ENCODE measurements at places on chromosomes 12 and 14.

DNA sequence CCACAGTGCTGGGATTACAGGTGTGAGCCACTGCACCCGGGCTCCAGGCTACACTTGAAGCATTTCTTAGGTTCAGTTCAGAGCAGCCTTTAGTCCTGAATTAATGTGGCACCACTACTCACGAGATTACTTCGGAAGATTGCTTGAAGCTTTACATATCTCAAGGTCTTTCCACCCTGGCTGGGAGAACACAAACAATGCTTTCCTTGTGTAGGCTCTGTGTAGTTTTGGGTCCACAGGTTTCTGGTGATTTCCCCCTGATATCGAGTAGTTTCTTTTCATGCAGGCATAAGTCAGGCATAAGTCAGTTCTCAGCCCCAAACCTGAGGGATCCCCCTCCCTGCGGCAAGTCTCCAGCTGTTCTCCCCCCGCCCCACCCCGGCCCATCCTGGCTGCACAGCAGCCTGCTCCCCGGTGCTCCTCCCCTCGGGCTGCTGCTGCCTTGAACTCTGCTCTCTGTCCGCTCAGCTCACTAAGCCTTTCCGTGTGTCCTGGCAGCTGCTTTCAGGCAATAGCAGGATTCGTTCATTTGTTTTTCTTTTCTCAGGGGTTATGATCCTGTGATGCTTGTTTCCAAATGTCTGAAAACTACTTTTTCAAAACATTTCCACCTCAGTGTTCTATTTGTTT is 417.7 kb downstream of the TMEM121 start:
- no peak for DNase-seq

GRCh38 chr12:52320784-52321400 is at the start of gene KRT83:
Gene KRT83 (minus strand): TSS chr12:52321398. CDS start chr12:52321335, 63 bp downstream.
- DNase-seq = no peak

DNA sequence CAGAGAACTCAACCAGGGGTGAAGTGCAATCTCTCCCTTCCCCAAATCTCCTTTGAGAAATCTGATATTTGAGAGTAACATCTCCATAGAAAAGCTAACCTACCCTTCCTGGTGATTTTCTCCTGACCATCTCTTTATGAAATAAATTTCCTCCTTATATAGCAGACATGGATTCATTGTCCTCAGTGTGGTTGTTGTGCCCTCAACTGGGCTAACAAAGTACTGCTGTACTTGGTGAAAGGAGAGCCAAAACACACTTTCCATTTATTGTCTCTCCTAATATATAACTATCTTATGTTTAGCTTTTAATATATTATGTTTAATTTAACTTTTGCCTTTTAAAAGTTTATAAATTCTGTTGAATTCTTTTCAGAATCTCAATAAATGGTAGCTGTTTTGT is 65.1 kb upstream of the SLCO1B1 start:
- DNase-seq = peak; percentile 15

DNA sequence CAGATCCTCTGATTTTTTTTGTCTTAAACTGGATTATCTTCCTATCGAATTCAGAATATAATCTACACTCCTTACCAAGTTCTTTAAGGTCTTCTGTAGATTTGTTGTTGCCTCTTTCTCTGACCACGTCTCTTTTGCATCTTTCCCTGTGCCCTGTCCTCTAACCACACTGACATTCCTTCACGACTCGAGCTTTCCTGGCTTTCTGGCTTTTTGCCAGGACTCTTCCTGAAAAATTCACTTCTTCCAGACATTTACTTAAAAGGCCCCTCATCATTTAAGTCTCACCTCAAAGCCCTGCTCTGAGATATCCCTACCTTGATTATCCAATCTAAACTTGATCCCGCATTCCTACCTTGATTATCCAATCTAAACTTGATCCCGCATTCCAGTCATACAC is 422.3 kb upstream of the DCN start:
- peak; percentile 34 for DNase-seq

GRCh38 chr14:38108681-38109080 is 99.0 kb upstream of the SSTR1 start:
- DNase-seq = peak; percentile 63

GRCh38 chr12:72270961-72271360 is 1.2 kb upstream of the TRHDE start:
- no peak for DNase-seq

GRCh38 chr14:103428723-103429556 is 43.7 kb downstream of the MARK3 start:
- DNase-seq = no peak

- DNase-seq = peak; percentile 26
Observed at GRCh38 chr12:848173-848865, 95.9 kb downstream of the WNK1 start.

DNA sequence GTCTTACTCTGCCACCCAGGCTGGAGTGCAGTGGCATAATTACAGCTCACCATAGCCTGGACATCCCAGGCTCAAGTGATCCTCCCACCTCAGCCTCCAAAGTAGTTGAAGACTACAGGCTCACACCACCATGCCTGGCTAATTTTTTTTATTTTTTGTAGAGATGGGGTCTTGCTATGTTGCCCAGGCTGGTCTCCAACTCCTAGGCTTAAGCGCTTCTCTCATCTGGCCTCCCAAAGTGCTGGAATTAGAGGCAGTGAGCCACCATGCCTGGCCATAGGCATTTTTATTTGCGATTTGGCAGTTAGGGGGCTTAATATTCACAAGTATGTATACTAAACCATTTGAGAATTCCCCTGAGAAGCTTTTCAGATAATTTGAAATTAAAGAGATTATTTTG is 19.1 kb downstream of the PNMA1 start:
- no peak for DNase-seq

DNA sequence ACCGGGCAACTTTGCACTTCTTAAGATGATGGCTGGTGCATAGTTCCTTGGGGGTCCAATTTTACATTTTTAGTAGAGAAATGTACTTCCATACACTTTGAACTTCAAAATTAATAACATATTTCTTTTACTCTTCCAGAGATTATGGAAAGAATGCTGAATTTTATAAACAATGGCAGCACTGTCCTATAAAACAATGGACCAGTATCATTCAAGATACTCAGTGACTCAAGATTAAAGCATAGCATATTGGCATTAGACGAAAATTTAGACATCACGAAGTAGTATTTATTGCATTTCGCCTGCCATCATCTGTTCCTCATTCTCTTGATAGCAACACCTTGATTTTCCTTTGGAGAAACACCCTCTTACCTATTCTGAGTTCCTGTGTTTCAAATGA is 118.3 kb upstream of the ATF7IP start:
- DNase-seq = no peak

DNA sequence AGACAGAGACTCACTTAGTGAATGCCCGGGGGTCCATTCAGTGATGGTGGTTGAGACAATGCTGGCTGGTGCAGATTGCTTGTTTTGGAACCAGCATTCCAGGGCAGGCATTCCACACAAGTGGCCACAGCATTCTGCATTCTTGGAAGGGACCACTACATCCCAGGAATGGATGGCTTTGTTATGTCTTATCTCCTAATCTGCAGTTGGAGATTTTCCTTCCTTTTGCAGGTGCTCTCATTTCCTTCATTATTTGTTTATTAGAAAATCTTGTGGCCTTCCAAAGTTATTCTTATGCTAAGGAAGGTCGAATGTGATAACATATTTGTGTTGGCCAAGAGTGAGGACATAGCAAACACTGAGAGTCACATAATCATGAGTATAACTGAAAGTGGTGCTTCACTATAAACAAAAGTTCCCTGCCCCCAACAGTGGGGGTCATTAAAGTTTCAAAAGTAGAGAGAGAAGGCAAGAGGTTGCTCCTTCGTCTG is 66.0 kb downstream of the BMP4 start:
- DNase-seq = peak; percentile 67

DNA sequence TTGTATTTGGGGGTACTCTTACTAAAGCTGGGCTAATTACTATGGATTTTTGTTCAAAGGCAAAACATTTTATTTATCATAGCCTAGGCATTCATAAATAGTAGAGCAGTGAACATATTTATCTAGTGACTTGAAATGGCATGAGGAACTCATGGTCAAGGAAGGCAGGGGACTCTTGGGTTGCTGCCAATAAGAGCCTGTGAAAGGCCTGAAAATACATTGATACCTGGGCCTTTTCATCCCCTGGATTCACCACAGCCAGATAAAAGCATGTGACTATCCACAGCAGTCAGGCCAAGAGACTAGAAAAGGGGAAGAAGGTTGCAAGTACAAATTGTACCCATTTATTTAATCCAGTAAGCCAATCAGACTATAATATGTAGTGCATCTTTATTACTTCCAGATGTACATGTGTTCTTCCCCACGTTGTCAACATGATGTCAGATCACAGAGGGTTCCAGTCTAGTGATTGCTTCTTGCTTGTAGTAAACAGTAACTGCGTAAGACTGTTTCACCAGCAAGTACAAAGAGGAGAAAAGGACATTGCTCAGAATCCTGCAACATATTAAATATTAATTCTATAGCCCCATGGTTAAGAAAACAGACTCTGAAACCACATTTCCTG is 409.7 kb downstream of the NOVA1 start:
- DNase-seq = no peak

GRCh38 chr12:122137681-122138080 is 36.3 kb downstream of the IL31 start:
- no peak for DNase-seq

- no peak for DNase-seq
Observed at GRCh38 chr12:22473212-22473611, 71.1 kb downstream of the C2CD5 start.

Data from fibroblast of skin of back (primary cell).